ENCODE measurements at places on chromosomes 16 and 17.

DNA sequence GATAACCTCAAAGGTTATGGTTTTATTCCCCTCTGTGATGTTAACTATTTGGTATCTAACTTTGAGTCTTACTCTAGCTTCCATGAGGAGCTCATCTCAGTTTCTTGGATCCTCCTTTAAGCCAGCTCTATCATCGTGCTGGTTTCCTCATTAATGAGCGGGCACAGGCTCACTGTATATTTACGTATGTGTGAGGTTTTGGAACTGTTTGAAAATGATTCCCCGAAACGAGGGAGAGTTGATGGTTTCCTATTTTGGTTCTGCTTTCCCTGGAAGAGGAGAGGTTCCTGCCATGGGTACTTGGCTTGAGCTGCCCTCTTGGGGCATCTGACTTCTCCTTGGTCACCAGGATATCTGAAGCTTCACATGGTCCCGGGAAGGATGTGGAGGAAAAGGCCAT, 32.7 kb upstream of the PIK3R6 start:
- no peak for DNase-seq

- DNase-seq: no peak
These were observed 6.1 kb upstream of the EFTUD2 start for GRCh38 chr17:44905006-44906000.

DNA sequence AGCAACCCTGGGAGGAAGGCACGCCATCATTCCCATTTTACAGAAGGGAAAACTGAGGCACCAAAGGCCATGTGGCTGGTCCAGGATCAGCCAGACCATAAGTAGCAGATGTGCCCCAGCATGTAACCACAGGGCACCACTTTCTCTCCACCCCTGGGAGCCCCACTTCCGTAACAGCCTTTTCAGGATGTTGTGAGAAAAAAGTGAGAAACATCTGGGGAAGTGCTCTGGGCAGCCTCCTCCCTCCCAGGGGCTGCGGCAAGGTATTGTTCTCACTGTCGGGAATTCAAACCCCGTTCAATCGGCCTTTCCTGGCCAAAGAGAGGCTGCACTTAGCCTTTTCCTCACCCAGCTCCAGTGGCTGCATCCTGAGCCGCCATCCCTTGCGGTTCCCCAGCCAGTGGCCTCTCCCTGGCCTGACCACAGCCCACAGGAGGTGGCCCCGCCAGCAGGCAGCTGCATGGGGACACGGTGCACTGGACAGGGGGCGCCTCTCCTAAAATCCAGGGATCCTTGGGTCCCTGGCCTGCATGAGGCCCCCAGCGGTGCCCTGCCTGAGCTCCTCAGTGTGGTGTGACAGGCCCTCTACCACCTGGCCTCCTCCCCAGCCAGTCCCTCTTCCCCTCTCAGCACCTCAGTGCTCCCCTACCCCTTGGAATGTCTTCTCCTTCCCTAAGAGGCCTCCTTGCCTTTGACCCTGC, 5.7 kb upstream of the CDH5 start:
- DNase-seq: peak; percentile 49

DNA sequence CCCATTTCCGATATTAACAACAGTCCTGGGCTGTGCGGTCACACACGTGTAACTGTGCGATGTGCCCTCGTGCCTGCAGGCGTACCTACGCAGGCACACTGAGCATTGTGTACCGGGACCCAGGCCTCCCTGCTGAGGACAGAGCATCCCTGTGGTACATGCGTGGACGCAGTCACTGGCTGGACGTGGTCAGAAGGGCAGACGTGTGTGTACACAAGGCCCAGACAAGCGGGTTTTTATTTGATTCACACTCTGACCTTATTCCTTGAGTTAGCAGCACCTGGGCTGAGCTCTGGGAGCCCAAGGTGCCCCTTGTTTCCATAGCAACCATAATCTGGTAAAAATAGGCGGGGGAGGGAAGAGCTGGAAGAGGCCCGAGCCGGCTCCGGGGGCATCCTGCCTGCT, 19.5 kb downstream of the RAP1GAP2 start:
- no peak for DNase-seq

- no peak for DNase-seq
These were observed 6.7 kb downstream of the NR1D1 start for GRCh38 chr17:40093580-40094201.

GRCh38 chr16:75060723-75061122, 55.9 kb downstream of the LDHD start:
- no peak for DNase-seq

DNA sequence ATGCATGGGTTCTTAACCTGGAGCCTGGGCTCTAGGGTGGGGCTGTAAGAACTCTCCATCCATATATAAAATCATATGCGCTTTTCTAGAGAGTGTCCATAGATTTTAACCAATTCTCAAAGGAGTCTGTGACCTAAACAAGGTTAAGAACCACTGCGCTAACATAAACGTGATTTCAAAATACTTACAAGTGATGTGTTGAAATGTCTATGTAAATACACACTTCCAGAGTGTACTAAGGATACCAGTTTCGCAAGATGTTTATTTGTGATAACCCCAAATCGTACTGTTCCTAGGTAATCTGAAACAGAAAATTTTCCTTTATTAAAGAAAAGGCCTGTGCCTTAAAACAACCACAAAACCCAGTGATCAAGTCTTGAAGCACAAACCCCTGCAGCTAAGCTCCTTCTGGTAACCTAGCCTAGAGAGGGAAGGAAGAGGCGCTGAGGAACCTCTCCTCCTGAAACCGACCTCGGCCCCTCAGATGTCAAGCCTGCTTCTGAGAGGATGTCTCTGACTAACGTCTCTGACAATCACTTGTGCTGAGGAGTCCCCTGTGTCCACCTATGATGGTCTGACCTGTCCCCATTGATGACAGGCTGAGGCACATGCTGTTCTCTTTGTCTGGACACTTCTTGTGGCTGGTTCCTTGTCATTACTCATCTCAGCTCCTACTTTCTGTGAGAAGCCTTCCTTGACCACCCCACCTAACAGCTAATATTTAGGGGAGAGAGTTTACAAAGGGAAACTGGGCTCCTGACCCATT, 32.2 kb downstream of the SNN start:
- peak; percentile 29 for DNase-seq

DNA sequence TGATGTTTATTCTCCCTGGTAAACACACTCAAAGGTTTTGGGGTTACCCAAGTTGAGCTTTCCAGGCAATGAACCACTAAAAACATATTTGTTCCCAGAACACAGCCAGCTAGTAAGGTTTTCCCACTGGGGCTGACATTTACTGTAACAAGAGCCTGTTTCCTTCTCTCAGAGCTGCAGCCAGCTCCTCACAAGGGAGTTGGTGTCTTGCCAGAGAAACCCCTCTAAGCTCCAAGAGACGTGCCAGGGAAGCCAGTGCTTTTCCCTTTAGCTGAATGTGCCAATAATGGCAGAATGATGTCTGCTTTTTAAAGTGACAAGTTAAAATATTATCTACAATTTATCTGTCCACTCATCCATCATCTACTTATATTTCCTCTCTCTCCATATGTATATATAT, 170.8 kb upstream of the RBFOX1 start:
- no peak for DNase-seq

DNA sequence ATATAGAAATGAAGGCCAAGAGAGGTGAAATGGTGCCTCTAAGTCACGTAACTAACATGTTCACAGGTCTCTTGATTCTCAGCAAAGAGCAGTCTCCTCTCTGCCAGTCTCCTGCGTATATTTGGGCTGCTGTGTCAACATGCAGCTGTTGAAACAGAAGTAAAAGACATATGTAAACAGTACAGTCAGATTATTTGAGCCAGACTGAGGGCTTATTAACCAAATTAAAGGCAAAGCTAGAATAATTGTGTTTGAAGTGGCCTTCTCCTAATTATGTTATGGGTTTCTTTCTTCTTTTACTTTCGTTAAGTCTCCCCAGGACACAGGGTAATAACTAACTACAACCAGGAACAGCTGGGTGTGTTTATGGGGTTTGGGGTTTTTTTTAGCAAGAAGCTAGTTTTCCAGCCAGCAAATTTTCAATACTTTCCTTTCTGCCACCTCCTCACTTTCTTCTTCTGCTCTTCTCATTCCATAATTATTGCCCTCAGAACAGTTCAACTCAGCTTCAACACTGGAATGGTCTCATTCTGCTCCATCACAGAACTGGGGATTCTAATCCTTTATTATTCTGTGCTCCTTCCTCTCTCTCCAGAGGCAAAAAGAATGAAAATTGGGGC, 18.4 kb downstream of the G6PC1 start:
- no peak for DNase-seq

GRCh38 chr17:28953444-28954118, 2.3 kb upstream of the PHF12 start:
- peak; percentile 61 for DNase-seq

GRCh38 chr17:48153691-48154358, 46.3 kb downstream of the SNX11 start:
- DNase-seq: peak; percentile 60

- DNase-seq: no peak
These were observed 15.3 kb downstream of the APPBP2 start for GRCh38 chr17:60510723-60511122.

GRCh38 chr17:17641621-17642409, 39.4 kb upstream of the RAI1 start:
- DNase-seq: peak; percentile 86

DNA sequence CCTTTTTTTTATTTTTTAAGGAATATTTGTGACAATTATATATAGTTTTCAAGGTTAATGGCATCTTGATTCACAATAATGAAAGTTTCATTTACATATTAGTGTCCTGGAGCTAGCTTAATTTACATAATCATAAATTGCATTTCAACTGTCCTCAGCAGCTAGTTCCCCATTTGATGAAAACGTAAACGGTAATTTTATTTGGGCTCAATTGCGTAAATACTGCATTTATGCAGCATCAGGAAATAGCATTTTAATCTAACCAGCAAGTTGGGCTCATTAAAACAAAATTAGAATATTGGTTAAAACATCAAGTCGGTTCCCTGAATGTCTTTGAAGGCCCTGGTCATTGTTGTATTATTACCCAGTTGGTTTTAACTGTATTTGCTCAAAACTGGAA, 136.8 kb upstream of the CDH5 start:
- no peak for DNase-seq

GRCh38 chr17:50681263-50682200, 26.2 kb downstream of the ANKRD40 start:
- DNase-seq: peak; percentile 87

DNA sequence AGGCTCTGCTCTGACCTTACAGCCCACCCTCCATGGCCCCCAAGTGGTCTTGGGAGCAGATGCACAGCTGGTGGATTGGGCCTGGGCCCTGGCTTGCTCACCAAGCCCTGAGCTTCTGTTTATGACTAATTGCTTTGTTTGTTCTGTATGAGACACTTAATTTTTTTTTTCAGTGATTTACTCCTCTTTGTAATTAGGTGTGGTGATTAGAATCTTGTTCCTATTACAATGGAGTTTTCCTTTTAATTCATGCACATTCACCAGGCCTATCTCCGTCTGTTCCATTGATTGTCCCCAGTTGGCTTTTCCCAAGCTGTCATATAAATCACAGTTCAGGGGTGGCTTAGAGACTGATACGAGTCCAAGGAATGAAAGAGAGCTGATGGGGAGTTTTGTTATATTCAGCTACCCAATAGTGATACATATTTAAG, 242.3 kb downstream of the CCDC182 start:
- DNase-seq: no peak

DNA sequence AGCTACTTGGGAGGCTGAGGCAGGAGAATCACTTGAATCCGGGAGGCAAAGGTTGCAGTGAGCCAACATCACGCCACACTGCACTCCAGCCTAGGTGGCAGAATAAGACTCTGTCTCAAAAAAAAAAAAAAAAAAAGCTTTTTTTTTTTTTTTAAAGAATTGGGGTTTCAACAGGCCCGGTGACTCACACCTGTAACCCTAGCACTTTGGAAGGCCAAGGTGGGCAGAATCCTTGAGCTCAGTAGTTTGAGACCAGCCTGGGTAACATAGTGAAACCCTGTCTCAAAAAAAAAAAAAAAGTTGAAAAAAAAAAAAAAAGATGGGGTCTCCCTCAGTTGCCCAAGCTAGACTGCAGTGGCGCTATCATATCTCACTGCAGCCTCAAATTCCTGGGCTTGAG, 6.6 kb upstream of the HEXIM2 start:
- DNase-seq: no peak

- no peak for DNase-seq
These were observed 2.6 kb downstream of the FOXF1 start for GRCh38 chr16:86512860-86513470.

DNA sequence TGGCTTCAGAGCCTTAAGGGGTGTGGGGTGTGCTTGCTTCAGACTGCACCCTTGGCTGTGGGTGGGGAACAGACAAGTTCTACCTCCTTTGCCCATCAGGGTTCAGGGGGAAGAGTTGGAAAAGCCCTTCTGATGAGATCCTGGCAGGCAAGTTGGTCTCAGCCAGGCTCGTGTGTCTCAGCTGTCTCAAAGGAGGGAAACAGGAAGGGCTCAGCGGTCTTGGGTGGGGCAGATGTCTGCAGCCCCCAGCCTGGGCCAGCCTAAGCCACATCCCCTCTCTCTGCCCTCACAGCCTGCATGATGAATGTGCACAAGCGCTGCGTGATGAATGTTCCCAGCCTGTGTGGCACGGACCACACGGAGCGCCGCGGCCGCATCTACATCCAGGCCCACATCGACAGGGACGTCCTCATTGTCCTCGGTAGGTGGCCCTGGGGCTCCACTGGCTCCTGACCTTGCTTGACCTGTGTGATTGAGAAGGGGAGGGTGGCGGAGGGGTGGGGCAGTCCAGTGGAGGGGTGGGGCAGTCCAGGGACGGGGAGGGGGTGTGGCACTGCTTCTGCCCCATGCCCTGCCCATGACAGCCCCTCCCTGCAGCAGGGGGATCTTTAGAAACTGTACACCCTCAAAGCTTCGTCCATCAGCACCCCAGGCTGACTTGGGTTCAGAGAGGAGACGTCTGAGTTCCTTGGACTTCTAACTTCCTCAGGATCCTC, 199.5 kb downstream of the PRKCB start:
- no peak for DNase-seq

DNA sequence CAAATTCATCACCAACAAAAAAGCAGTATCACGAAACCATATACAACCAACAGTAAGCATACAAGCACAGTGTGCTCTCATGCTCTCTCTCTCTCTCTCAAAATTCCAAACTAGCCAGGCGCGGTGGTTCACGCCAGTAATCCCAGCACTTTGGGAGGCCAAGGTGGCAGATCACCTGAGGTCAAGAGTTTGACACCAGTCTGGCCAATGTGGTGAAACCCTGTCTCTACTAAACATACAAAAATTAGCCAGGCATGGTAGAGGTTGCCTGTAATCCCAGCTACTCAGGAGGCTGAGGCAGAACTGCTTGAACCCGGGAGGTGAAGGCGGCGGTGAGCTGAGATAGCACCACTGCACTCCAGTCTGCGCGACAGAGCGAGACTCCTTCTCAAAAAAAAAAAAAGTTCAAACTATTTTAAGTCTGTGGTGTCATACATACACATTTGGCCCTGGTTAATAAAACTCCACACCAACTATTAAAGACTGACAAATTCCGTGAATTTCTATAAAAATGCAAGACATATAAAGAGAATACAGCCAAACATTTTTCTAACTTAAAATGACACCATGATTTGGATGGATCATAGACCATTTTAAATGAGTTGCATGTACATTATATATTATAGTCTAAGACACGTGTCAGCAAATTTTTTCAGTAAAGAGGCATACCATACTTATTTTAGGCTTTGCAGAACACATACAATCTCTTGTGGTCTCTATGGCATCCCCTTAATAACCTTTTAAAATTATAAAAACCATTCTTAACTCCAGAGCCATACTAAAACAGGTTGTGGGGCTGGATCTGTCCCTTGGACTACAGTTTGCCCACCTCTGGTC, 30.9 kb downstream of the GLG1 start:
- DNase-seq: no peak
